ENCODE measurements at places on chromosomes 13 and 19.

DNA sequence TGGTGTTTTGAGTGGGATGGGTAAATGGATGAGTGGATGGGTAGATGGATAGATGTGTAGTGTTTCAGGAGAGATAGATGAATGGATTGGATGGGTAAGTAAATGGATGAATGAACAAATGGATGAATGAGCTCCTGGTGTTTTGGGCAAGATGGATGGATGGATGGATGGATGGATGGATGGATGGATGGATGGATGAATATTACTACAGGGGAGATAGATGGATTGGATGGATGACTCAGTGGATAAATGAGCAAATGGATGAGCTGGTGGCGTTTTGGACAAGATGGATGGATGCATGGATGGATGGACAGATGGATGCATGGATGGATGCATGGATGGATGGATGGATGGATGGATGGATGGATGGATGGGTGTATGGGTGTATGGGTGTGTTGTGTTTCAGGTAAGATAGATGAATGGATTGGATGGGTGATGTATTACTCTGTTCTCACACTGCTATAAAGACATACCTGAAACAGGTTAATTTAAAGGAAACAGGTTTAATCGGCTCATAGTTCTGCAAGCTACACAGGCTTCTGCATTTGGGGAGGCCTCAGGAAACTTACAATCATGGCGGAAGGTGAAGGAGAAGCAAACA lies 12.3 kb downstream of the ZSWIM4 start:
- DNase-seq = no peak

DNA sequence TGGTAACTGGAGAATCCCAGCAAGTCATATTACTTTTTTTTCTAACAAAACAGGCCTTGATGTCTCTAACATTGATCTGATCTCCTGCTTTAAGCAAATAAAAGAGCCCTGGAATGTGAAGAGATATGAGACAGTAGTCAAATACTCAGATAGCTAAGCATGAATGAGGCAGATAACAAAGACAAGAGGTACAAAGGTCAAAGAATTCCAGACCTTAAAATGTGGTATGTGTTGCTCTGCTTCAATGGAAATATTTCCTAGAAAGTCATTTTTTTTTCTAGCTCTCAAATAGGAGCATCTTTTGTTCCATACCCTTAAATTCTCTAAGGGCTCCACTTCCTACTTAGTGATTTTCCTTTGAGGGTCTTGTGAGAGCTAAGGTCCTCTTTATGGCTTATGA lies 54.6 kb downstream of the ZNF254 start:
- no peak for DNase-seq

GRCh38 chr13:68927387-68928026 lies 1180.1 kb upstream of the ATXN8OS start:
- DNase-seq = no peak

DNA sequence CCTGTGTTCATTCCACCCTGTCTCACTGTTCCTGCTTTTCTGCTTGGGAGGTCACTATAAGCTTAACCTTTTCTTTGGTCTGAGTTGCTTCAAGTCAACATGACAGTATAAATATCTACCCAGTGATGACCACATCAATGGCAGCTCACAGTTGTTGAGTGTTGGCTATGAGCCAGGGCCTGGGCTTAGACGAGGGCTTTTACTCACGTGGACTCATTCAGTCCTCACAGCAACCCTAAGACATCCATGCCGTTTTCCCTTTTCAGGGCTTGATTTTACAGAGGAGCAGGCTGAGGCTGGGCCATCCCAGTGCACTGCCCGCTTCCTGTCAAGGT lies 10.2 kb upstream of the CCDC97 start:
- DNase-seq = no peak

DNA sequence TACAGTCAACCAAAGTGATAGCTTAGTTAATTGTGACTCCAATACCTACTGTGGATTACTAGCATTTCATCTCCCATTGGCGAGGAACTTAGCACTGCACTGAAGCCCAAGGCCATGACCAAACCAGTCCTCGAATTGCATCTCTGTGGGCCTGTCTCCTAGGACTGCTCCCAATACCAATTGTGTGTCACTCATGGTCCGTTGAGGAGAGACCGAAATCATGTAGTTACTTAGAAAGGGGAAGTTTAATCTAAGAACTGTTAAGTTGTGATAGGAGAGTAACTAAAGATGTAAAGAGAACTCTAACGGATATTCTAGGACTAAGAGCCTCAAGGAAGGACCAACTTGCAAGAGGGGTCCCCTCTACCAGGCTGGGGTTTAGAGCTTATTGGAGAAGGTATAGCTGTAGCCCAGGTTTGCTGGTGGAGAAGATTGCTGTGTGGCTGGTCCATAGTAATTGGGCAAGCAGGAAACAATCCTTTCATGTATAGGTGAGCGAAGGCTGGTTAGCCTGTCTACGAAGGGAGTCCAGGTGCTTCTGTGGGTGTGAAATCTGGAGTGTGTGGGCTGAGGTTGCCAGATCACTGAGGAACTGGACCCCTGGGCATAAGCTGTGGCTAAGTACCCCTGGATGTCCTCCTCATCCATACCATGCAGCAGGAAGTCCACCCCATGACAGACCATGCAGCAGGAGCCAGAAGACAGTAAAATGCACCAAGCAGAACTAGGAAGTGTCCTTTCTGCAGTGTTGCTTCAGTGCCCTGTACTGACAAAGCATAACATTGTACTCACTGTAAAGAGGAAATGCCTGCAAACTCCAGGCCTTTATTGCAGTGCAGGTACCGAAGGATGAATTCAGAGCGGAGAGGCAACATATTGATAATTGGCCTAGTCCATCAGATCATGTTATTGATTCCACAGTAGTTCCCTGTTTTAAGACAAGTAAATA lies 30.8 kb downstream of the DNAJC3 start:
- DNase-seq = peak; percentile 67

DNA sequence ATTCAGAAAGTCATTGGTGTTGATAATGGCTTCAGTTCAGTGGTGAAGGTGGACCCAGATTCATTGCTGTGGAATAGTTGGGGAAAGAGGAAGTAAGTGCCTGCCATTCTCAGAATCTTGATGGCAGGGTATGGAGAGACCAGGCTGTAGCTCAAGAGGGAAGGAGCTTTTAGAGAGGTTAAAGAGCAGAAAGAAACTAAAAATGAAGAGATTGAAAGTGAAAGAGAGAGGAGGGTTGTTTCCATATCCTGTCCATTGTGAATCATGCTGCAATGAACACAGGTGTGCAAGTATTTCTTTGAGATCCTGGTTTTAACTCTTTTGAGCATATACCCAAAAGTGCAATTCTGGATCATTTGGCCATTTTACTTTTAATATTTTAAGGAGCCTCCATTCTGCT lies 12.5 kb downstream of the GJB6 start:
- peak; percentile 17 for DNase-seq

DNA sequence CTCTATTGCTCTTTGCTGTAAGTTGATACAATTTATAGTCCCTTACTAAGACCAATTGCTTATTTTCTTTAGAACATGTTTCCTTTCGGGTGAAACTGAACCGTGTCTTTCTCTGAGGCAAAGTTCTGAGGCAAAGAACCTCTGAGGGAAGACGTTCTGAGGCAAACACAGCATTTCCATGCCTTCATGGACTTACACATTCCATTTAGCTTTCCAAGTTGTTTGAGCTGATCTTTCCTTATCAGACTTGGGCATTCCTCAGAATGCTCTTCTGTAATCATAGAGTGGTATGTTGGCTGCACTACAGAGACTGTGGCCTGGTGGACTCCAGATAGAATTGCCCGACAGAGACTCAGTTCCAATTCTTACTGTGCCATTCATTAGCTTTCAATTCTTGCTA lies 579.1 kb downstream of the KCTD12 start:
- no peak for DNase-seq

- no peak for DNase-seq
Measured at GRCh38 chr13:43424412-43424811, 362.4 kb downstream of the ENOX1 start.

DNA sequence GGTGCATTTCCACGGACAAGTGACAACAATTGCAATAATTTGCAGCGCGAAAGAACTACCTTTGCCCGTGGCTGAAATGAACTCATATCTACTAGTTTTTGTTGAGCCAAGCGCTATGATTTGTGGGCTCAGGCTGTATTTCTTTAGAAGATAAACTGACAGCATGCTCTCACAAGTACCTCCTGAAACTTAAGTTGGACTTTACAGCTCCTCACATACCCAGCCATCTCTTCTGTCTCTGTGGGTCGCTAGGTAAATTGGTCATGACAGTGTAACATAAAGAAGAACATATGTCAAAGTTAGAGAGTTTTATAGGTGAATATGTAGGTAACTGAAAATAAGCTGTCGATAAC lies 839 bp downstream of the COG6 start:
- DNase-seq = no peak

GRCh38 chr13:98500963-98501421 lies 75.9 kb downstream of the STK24 start:
- DNase-seq = no peak

DNA sequence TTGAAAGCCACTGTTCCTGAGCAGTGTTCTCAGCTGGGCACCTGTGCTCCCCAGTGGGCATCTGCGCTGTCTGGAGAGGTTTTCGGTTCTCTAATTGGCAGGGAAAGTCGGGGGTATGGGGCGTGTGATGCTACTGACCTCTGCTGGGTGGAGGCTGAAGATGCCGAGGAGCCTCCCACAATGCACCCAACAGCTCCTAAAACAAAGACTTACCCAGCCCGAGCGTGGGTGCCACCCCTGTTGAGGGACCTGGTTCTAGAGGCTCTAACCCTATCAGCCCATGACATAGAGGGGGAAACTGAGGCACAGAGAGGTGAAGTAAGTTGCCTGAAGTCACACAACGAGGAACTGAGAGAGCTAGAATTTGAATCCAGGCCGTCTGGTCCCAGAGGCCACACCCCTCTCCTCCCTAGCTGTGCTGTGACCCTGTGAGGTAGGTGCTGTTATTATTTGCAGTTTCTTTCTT lies 2.3 kb downstream of the SPACA4 start:
- DNase-seq = peak; percentile 66

GRCh38 chr13:102466610-102467190 lies 64.9 kb upstream of the FGF14 start:
- DNase-seq = no peak

DNA sequence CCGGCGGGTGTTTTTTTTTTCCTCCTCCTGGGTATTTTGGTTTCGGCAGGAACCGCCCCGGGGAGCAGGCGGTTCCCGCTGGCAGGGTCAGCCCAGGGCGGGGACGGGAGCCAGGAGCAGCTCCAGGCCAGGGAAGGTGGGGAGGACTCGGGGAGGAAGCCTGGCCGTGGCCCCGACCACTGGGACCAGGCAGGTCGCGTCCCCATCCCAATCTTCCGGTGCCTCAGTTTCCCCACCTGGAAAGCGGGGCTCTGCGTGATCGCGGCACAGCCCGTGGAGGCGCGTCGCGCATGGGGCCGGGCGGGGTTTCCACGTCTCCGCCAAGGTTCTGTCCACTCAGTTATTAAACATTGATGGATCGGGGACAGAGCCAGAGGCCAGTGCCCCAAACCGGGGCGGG lies 34.8 kb downstream of the IL12RB1 start:
- DNase-seq = no peak

GRCh38 chr13:51913421-51914136 lies 51.8 kb downstream of the CCDC70 start:
- DNase-seq = no peak

DNA sequence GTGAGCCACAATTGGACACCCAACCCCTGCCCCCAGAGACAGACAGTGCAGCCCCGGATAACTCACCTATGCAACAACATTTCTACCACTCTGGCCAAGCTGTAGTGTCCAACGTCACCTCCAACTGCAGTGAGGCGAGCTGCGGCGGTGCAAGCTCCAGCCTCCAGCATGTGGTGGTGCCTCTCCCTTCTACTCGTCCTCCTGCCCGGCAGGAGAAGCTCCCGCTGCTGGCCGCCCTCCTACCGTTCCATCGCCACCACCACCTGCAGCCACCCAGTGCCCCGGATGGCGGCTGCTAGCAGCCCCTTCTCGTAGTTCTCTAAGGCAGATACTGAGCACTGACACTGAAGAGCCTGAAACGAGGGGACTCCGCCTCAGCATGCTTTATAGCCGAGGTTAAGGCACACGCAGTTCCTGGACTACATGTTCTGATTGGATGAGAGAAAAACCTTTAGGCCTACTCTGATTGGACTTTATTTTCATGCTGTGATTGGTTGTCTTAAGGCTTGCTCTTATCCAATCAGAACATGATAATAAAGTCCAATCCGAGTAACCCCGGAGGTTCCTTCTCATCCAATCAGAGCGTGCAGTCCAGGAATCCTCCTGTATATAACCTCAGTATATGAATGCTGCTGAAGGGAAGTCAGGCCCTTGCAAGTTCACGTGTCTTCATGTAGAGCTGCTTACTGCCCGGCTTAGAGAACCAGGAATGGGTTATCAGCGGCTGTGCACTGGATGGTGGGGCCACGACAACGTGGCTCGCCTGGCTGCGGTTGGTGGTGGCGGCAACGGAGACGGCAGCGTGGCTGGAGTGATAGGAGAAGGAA lies 63.5 kb downstream of the TUBA3C start:
- DNase-seq = no peak

- DNase-seq = no peak
Measured at GRCh38 chr13:76976929-76977328, 15.0 kb upstream of the CLN5 start.

DNA sequence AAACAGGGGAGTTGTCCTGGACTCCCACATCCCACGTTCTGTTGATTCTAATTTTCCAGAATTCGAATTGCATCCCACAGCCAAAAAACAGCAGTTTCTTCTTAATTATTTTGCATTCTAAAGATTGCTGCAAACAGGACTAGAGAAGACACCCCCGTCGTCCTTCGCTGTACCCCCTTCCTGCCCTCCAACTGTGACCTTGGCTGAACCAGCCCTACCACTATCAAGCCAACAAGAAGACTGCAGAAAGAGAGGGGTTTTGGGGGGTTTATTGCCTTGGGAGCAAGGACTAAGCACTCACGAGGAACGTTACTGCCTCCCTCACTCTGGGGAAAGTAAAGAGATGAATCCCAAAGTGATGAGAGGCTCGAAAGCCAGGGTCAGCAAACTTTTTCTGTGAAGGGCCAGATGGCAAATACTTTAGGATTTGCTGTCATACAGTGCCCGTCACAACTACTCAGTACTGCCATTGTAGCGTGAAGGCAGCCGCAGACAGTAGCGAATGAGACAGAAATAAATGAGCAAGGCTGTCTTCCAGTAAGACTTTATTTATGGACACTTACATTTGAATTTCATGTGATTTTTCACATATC lies 32.5 kb upstream of the KATNAL1 start:
- DNase-seq = no peak

DNA sequence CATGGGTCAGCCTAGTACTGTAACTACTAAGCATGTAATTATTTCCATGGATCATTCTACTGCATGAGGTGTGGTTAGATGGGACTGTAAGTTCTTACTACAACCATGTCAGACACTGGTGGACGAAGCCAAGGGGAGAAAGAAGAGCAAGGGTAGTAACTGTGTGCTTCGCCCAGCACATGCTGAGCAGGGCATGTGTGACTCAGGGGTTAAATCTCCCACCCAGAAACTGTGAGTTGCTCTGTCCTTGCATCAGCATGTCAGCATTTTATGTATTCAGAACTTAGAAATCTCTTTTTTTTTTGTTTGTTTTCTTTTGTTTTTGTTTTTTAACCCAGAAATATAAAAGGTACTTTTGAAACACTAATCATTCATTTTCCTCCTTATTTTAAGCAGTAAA lies 436.6 kb upstream of the KLF12 start:
- DNase-seq = no peak
